ENCODE measurements at places on chromosomes 12 and 14. TPM values are rescaled to one million over a fixed set of nuclear protein-coding genes. Genes with fewer than 3 reads are reported as not detected.

GRCh38 chr12:20627001-20627588 lies 68.0 kb upstream of the SLCO1C1 start:
- no peak for DNase-seq

- DNase-seq = no peak
These were observed 18.1 kb upstream of the EIF5 start for GRCh38 chr14:103315941-103316340.

- no peak for DNase-seq
These were observed 13.0 kb upstream of the CDKN3 start for GRCh38 chr14:54383835-54384234.

GRCh38 chr14:68675233-68675577 lies 117.7 kb downstream of the ZFP36L1 start:
- no peak for DNase-seq

DNA sequence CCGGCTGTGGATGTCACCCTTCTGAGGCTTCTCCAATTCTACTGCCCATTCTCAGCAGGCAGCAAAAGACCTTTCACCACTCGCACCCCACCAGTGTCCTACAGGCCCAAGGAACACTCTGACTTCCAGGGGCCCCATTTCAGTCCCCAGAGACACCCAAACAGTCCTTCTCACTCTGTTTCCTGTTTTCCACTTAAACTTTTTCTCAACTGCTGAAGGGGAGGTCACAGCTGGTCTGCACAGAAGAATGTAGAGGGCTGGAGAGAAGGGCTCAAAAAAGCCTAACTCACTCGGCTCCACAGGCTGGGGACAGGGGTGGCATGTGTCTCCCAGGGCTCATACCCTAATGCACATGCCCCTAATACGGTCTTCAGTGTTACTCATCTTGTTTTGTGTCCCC lies 4.2 kb upstream of the DTX1 start:
- no peak for DNase-seq

DNA sequence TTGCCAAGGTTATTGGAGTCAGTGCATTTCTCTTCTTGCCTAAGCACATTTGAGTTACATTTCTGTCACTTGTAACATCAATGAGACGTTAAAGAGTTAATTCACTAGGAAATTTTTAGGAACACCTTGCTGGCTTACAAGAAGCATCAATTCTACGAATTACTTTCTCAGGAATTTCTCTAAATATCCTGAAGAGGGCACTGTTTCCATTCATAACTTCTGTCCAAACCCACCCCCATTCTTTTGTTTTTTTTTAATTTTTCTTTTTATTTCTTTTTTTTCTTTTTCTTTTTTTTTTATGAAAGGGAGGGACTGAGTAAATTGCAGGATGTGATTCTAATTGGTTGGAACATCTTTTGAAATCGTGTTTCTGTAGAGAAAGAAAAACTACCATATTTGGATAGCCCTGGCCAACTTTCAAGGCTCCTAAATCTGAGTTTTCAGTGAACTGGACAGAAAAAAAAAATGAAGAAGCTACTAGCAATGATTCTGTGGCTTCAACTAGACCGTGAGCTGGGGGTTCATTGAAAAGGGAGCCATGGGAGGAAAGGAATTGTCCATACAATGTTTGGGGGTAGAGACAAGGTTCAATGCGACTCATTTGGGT lies 285.3 kb downstream of the DAD1 start:
- no peak for DNase-seq

DNA sequence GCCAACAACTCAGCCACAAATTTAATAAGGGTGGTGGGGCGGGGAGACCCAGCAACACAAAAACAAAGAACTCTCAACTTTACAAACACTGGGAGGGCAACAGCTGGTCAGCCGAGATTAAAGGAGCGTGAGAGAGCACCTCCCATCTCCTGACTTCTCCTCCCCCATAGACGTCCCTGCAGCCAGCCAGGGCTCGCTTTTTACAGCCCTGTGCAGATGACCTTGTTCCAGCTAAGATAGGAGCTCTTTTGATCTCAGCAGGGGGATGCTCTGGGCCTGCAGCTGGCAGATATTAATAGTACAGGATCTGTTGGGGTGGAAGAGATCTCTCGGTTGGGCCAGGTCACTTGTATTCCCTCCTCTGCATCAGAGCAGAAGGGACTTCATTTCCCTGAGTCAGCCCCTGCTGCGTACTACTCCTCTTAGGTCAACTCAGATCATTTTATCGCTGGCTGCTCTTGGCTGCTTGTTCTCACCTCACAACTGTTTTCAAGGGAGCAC lies 475.8 kb downstream of the RAD51B start:
- DNase-seq = peak; percentile 44

DNA sequence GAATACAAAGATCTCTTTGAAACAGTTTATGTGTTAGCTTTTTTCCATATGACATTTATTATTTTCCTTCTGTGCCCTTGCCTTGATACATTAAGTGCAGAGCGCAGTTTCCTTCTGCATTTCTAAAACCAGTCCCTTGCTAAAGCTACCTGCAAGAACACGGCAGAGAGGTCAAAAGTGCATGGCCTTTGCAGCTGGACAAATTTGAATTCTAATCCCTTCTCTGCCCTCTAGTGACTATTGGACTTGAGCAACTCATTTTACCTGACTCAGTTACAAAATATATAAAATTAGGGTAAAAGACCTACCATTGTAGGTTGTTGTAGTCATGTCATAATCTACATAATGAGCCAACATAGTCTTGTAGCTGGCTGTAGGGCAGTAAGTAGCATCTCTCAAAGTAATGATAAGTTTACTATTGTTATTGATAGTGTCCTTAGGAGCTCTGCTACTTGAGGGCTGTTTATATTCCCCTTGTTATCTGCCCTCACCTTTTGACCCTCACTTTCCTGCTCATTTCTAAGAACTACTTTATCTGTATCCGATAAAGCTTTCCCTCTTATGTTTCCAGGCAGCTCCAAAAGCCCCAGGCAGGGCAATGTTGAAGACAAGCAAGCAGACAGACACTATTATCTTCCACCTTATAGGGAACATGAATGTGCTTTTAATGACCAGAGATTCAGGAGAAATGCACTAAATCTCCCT lies 120.0 kb upstream of the PDZRN4 start:
- DNase-seq = no peak

GRCh38 chr12:75908961-75909605 lies 122.5 kb downstream of the PHLDA1 start:
- DNase-seq = peak; percentile 82

DNA sequence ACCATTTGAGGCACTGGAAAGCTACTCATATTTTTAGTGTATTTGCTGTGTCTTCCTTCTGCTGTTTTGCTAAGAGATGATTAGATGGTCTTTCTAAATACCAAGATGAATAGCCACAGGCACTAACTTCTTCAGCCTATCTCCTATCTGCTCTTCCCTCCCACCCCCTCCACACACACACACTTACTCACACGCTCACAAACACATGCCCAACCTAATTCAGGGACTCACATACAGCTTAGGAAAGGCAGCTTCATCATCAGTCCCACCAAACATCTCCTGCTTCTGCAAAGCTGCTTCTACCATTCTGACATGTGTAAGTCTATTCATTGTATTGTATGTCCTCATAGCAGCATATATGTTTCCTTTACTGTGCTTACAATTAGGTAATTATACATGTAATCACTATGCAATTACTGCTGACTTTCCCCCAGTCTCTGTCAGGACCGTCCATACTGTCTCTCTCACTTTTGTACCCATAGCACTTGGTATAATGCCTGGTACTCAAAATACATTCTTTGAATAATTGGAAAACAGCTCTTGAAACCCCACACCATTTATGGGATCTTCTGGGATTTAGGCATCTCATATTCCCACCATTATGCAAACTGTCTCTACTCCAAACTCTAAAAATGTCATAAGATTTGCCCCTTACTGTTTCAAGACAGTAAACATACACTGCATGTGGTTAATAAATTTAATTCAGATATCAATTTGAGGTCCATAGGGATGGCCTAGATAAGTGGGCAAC lies 83.3 kb upstream of the HIF1A start:
- DNase-seq = no peak

- no peak for DNase-seq
These were observed 1.5 kb upstream of the NANOG start for GRCh38 chr12:7787574-7788293.

- no peak for DNase-seq
These were observed 21.4 kb upstream of the HECTD1 start for GRCh38 chr14:31229009-31229408.

DNA sequence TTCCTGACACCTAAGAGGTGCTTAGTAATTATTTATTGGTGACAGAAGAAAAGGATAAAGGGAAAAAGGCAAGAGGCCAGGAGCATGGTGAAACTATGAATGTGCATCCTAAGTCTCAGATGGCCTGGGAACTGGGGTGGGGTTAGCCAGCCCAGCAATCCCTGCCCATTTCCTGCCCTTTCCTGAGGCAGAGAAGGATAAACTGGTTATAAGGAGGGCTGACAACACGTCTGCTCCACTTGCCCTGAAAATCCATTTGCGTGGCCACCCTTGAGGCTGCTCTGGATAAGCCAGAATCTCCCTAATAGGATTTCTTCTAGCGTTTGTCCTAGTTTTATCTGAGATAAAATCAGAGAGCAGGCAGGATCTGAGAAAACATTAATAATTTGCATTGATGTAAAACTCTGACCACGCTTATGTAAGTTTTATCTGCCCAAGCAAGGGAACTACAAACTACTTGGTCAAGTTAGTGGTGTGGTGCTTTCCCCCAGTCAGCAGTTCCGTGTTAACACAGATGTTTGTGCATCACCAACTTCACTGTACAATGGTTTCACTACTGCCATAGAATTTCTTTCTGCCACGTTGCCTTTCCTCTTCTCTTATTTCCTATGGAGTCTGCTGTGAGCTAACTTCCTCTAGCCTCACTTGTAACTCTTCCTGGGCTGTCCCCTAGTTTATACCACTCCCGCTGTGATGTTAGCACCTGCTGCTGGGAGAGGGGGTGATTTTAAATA lies 392.7 kb downstream of the RPS29 start:
- no peak for DNase-seq

GRCh38 chr14:71620401-71620800 lies 311.8 kb upstream of the RGS6 start:
- no peak for DNase-seq

- no peak for DNase-seq
These were observed 20.4 kb downstream of the COX16 start for GRCh38 chr14:70339039-70339438.

- peak; percentile 89 for DNase-seq
These were observed 91.6 kb downstream of the LRRC74A start for GRCh38 chr14:76917745-76918255.

DNA sequence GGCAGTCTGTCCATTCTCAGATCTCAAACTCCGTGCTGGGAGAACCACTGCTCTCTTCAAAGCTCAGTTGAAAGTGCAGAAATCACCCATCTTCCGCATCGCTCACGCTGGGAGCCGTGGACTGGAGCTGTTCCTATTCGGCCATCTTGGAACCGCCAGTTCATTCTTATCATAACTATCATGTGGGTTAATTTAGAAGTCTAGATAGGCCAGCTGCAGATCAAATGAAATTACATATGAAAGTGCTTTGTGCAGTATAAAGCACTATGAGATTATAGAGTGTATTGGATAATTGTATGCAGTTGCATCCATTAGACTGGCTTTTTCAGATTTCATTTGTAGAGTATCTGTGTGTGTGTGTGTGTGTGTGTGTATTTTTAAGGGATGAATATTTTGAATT lies 57.8 kb downstream of the PRORP start:
- no peak for DNase-seq

GRCh38 chr14:101828046-101828445 lies 66.5 kb downstream of the PPP2R5C start:
- DNase-seq = no peak

GRCh38 chr12:117404940-117405339 lies 43.5 kb upstream of the NOS1 start:
- DNase-seq = no peak

GRCh38 chr12:65607401-65607841 lies 216.9 kb upstream of the HMGA2 start:
- DNase-seq = no peak

- no peak for DNase-seq
These were observed 300.9 kb downstream of the ACSS3 start for GRCh38 chr12:81378601-81379285.

- DNase-seq = no peak
These were observed 707.8 kb downstream of the FLRT2 start for GRCh38 chr14:86237733-86238132.

DNA sequence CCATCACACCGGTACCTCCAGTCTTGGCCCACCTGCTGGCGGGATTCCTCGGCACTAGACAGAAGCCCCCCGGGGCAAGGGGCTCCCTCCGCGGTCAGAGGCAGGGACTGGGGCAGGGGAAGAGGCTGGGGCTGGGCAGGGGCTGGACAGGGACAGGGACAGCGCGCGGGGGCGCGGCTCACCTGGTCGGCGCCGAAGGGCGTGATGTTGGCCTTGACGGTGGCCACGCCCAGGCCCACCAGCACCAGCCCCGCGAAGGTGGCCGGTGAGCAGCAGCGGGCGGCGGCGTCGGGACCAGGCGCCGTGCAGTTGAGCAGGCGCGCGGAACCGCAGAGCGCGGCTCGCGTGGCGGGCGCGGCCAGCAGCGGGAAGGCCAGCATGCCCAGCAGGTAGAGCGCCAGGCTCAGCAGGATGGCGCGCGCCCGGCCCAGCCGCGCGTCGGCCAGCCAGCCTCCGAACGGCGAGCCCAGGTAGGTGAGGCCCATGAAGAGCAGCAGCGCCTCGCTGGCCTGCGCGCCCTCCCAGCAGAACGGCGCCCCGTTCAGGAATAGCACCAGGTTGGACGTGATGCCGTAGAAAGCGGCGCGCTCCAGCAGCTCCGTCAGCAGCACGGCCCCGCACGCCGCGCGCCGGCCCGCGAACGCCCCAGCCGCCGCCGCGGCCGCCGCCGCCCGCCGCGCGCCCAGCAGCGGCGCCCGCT lies 392 bp downstream of the SLC15A4 start:
- DNase-seq = peak; percentile 51

- no peak for DNase-seq
These were observed 99.9 kb upstream of the SLC24A4 start for GRCh38 chr14:92223025-92223424.

GRCh38 chr14:55545779-55546178 lies 34.2 kb upstream of the KTN1 start:
- no peak for DNase-seq

MAP3K9 gene
- 1.4 TPM for total RNA-seq

CMA1 gene
- total RNA-seq = 1.9 TPM

DHRS2 gene
- not detected for total RNA-seq

KRT79 gene
- total RNA-seq = not detected

PPP1R12A gene
- 38.8 TPM for total RNA-seq

STON2 gene
- total RNA-seq = 12.0 TPM

RNASE4 gene
- total RNA-seq = 9.4 TPM

FAM186B gene
- total RNA-seq = 0.46 TPM

CLEC12A gene
- 7.8 TPM for total RNA-seq

KRT82 gene
- total RNA-seq = not detected

PHLDA1 gene
- total RNA-seq = 6.6 TPM

IFNG gene
- not detected for total RNA-seq

ACOT6 gene
- not detected for total RNA-seq

TMEM119 gene
- 0.54 TPM for total RNA-seq

PLCZ1 gene
- not detected for total RNA-seq

SLC5A8 gene
- not detected for total RNA-seq

KCNH5 gene
- total RNA-seq = not detected

TAS2R42 gene
- not detected for total RNA-seq

OTOGL gene
- 0.19 TPM for total RNA-seq

FAM90A1 gene
- not detected for total RNA-seq

Data from Right ventricle myocardium superior (tissue), 1 donor.